ENCODE measurements at places on chromosomes 2 and 18. TPM values are rescaled to one million over a fixed set of nuclear protein-coding genes. Genes with fewer than 3 reads are reported as not detected.

Gene HAAO
- total RNA-seq = not detected

Gene MLPH
- 0.27 TPM for total RNA-seq

Gene TDRD15
- under 0.01 TPM for total RNA-seq

Gene GPR55
- total RNA-seq = not detected

Gene C1GALT1C1L
- not detected for total RNA-seq

Gene NDUFB3
- 81.8 TPM for total RNA-seq

Gene HSPE1
- 139 TPM for total RNA-seq

Gene RAB17
- 2.9 TPM for total RNA-seq

Gene LIPT1
- 7.8 TPM for total RNA-seq

Gene SCN1A
- total RNA-seq = not detected

Gene FSHR
- not detected for total RNA-seq

Gene ASB18
- not detected for total RNA-seq

Gene ATP6V1B1
- 0.07 TPM for total RNA-seq

Gene C2orf66
- total RNA-seq = 0.40 TPM

Gene PROM2
- total RNA-seq = under 0.01 TPM
